CD4-positive, alpha-beta T cell treated with Interleukin-6 at 100 ng/mL for 8 hours (primary cell): ENCODE measurements at places on chromosomes 4 and X.

- DNase-seq, result no peak
Measured at GRCh38 chr4:83358410-83358809, 23.8 kb upstream of the HPSE start.

DNA sequence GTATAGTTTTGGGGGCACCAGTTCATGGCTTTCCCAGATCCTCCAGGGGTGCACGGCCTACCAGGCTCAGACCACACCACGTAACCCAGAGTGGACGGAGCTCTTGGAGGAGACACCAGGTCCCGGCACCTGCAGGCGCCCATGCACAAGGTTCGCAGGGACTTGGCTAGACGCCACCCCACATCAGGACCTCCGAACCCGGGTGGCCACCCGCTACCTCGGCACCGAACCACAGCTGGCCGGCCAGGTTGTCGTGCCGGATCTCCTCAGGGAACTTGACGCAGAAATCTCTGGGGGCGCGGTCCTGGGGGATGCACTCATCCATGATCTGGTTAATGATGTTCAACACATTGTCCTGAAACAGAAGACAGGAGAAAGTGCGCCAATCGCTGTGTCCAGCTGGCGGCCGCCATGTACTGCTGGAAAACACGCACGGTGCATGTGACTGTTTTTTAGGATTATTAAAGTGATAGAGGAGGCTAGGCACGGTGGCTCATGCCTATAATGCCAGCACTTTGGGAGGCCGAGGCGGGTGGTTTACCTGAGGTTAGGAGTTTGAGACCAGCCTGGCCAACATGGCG is 77.1 kb downstream of the ZFYVE28 start:
- DNase-seq, result no peak

DNA sequence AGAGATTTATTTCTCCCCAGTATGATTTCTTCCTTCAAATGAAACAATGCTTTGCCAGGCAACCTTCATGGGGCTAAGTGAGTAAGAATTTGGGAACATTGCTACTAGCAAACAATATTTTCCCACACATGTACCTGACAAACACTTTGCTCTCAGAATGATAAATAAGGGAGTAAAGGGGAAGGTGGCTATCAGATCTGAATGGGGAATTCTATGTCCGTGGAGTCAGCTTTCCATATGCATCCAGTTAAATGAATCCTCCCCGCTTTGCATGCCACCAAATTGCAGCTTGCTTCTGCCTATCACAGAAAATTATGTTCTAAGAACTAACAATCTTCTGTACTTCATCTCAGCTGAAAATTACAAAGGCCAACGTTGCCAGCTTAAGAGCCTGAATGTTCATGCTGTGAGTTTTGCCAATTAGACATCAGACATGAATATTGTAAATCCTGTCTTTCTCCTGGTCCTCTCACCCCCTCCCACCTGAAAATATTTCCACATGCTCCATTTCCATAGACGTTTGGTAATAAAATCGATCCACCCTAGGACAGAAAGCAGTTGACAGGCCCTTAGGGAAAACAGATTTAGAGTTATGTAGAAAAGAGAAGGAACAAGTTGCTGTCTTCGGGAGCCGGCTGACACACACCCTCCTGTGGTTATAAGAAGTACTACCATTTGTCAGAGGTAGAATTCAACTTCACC is 6.3 kb downstream of the MEPE start:
- DNase-seq, result no peak

DNA sequence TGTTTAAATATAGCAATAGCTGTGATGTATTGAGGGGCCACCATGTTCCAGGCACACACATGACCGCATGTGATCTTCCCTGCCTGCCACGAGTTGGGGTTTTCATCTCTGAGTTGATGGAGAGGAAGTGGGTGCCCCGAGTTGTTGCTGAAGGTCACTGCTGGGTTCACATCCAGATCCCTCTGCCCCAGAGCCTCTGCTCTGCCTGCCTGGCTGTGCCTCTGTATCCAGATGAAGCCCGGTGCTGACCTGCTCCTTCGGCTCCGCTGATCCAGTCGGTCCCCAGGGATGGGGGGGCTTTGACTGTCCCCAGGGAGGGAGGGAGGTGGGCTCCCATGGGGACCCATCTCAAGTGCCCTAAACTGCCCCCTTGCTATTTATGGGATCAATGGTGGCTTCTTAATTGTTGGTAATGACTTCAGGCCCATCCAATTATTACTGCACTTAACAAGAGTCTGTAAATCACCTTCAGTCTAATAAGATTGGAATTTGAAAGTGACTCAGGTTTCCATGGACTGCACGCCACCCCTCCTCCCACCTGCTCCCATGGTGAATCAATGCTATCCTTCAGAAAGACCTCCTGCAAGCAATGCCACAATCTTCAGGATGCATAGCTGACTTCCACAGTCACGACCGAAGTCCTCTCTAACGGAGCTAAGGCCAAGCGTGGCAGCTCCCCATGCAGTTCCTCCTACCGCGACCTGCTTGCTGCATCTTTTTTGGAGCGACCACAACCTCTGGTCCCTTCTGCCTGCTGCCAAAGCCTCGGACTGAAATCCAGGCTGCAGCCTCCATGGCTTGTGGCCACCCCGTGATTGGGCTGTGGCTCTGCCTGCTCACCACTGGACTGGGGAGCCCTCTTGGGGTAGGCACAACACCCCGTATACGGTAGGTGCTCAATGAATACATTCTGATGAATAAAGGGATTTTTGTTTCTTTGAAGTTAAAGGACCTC is 73.1 kb downstream of the CPZ start:
- DNase-seq, result no peak

GRCh38 chr4:174133551-174133950 is 149.9 kb downstream of the FBXO8 start:
- no peak for DNase-seq

- DNase-seq, result no peak
Measured at GRCh38 chrX:53294024-53294648, 12.8 kb upstream of the IQSEC2 start.
